ENCODE measurements at places on chromosomes 2 and 18. TPM values are rescaled to one million over a fixed set of nuclear protein-coding genes. Genes with fewer than 3 reads are reported as not detected.

GRCh38 chr2:195494451-195494850 lies 162.6 kb upstream of the SLC39A10 start:
- DNase-seq: no peak

DNA sequence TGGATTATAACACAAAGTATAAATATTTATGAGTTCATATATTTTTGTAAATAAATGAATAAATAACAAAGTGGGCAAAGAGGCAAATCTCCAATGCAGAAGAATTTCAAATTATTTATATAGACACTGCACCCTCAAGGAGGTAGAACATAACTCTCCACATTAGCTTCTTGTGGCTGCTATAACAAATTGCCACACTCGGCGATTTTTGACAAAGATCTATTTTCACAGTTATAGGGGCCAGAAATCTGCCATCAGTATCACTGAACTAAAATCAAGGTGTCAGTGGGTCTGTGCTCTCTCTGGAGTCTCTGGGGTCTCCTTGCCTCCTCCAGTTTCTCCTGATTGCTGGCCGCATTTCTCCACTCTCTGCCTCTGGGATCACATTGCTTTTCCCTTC lies 92.0 kb upstream of the FAM136A start:
- no peak for DNase-seq

Gene SKOR2
- total RNA-seq: not detected

Gene ABCB11
- total RNA-seq: 0.05 TPM

DNA sequence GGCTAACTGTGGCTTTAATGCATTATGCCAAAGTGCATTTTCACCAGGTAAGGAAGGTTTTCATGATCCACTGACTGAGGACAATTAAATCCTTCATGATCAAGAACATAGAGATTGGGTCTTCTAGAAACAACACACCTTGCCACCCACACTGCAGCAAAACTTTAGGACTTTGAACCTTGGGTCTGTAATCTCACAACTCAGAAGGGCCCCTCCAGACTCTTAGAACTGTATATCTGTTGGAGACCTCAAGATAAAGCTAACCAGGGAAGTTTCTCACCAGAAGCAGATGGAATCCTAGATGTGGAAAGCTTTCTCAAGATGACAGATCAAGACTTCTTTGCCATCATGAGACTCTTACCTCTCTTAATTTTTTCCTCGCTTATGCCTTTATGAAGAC lies 42.5 kb upstream of the MAT2A start:
- DNase-seq: no peak

- no peak for DNase-seq
Measured at GRCh38 chr2:127080938-127081755, 25.8 kb downstream of the BIN1 start.

DNA sequence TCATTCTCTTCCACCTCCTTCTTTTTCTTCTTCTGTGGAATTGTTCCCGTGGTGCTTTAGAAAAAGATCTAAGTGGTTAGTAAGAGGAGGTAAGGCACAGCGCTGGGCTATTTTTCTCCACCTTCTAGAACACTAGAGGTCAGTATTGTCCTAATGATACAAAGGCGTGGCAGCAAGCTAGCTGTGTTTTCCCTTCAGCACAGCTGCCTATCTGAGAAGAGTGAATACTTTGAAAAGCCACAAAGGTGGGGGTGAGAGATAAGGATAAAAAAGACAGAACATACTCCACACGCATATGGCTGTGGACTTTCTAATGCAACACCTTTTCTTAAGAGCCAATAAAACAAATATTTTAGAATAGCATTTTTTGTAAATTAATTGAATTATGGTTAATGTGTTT lies 2.1 kb downstream of the CNTNAP5 start:
- no peak for DNase-seq

Gene TFCP2L1
- total RNA-seq: 0.80 TPM

- DNase-seq: no peak
Measured at GRCh38 chr2:144358979-144359541, 160.9 kb downstream of the ZEB2 start.

GRCh38 chr18:4308576-4308975 lies 146.5 kb downstream of the DLGAP1 start:
- no peak for DNase-seq

DNA sequence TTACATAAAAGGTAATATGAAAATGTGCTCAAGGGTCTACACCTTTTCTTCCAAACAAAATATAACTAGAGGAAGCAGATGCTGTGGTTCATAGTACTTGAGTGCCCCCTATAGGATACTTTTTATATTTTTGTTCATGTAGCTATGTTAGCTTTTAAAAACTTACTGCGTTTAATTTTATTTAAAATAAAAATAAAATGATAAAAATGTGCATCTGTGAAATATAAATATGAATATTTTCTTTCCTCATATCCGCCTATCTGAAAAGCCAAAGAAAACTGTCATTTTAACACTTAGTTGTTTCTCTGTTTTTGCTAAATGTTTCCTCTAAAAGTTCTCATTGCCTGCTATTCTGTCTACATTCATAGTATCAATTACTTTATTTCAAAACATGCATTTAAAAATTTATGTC lies 9.6 kb upstream of the LRP1B start:
- no peak for DNase-seq

Gene ZSWIM2
- total RNA-seq: not detected

GRCh38 chr2:24576617-24577016 lies 85.6 kb downstream of the NCOA1 start:
- peak; percentile 10 for DNase-seq

Gene HPCAL1
- 12.6 TPM for total RNA-seq

- DNase-seq: no peak
Measured at GRCh38 chr2:39408351-39409136, 28.5 kb downstream of the MAP4K3 start.

Gene AQP4
- total RNA-seq: 0.24 TPM

DNA sequence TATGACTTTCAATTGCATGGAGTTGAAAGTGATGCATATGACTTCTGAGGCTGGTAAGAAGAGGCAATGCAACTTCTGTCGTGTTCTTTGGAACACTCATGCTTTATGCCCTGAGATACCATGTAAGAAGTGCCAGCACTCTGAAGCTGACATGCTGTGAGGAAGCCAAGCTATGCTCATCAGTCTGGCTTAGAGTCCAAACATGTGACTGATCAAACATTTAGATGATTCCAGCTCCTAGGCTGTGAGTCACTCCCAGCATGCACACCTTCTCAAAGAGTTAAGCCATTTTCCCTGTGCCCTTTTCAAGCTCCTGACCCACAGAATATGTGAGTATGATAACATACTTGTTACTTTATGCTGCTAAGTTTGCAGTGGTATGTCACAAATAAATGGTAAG lies 15.8 kb upstream of the VRK2 start:
- no peak for DNase-seq
